ENCODE measurements at places on chromosomes 2 and 18.
A peak's percentile ranks its signal among the peaks of the same experiment; 100 is the strongest.

DNA sequence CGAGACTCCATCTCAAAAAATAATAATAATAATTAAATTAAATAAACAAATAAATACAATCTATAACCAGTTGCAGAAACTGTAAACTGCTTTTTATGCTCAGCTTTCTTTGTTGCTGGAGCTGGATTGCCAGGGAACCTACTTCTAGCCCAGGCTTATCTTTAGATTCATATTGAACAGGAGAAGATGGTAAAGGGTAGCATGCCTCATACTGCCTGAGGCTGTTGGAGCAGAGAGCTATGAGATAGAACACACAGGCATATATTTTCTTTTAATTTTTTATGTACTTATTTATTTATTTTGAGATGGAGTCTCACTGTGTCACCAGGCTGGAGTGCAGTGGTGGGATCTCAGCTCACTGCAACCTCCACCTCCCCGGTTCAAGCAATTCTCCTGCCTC lies 28.7 kb upstream of the EML4 start:
- no peak overlapping the region for H3K27ac ChIP-seq
- H3K36me3 ChIP-seq, result no peaks in the 10 kb centered on the region
- no peaks in the 10 kb centered on the region for H3K27me3 ChIP-seq

DNA sequence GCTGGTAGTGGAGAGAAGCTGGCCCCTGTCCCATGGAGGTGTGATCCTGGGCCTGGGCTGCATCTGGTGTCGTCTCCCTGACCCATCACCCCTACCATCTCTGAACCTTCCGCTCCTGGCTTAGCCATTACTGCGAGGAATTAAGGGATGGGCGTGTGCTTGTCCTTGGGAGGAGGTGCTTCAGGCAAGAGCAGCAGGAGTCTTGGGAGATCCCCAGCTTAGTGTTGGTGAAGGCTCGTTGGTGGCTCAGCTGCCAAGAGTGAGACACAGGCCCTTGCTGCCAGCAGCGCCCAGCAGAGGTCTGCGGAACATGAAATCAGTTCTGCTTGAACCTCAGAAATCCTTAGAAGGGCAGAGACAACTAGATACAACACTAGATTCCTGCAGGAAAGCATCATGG lies 59.9 kb upstream of the TGFA start:
- H3K27ac ChIP-seq, result no peak overlapping the region
- no peaks in the 10 kb centered on the region for H3K27me3 ChIP-seq
- peaks cover 24% of the 10 kb centered on the region for H3K4me1 ChIP-seq

DNA sequence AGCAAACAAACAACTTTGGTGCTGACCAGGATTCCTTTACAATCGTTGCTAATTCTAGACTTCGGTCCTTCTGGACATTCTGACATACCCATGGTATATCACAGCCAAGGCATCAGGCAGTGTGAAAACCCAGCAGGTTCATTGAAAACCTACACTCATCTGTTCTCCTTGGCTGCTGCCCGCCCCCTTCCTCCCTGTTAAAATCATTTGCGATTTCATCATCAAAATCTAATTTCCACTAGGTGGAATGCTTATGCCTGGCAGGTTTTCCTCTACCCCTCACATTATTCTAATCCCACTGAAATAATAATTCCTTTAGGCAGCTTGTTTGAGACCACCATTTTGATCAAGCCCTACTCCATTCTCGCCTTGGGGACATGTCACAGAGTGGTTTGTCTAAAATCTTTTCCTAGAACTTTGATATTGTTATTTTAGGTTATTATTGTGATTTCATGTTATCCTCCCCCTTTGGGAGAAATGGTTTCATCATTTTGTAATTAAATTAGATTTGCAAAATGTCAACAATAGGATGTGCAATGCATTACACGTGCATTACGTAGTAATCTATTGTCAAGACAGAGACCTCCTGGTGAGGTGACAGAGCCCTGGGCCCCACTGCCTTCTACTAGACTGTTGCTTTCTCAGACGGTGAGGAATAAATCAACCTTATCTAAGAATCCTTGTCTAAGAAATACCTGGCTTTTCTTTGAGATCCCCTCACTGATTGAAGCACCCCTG lies 31.0 kb upstream of the ASPRV1 start:
- no peak for DNase-seq
- no peaks in the 10 kb centered on the region for H3K27me3 ChIP-seq
- H3K27ac ChIP-seq, result no peak overlapping the region
- peaks cover 62% of the 10 kb centered on the region for H3K4me1 ChIP-seq
- H3K36me3 ChIP-seq, result no peaks in the 10 kb centered on the region

DNA sequence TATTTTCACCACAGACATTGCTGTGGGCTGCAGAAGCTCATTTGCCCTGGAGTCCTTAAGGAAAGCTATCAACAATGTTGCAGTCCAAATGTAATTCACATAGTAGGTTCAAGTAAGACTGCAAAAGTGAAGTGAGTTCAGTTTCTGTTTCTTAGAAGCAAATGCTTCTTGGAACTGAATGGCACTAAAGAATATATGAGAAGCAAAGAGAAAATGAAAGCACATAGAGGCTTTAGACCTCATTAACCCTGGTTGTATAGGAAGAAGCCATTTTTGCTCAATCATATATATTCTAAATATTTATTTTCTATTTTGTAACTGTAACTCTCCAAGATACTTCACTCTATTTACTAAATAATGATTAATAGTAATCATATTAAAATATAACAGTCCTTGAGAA lies 292.0 kb downstream of the ZNF804A start:
- no peak for DNase-seq
- H3K36me3 ChIP-seq, result no peaks in the 10 kb centered on the region
- no peaks in the 10 kb centered on the region for H3K27me3 ChIP-seq
- H3K4me3 ChIP-seq, result no peak overlapping the region

- H3K27me3 ChIP-seq, result no peaks in the 10 kb centered on the region
- no peak for DNase-seq
- H3K4me3 ChIP-seq, result no peak overlapping the region
- H3K4me1 ChIP-seq, result no peaks in the 10 kb centered on the region
- no peaks in the 10 kb centered on the region for H3K36me3 ChIP-seq
- H3K27ac ChIP-seq, result no peak overlapping the region
Observed at GRCh38 chr2:25275575-25275965, 66.2 kb downstream of the DNMT3A start.

GRCh38 chr2:191622374-191623320 lies 55.3 kb upstream of the NABP1 start:
- peak overlapping the region; percentile 86 for H3K27ac ChIP-seq
- no peaks in the 10 kb centered on the region for H3K36me3 ChIP-seq
- no peaks in the 10 kb centered on the region for H3K27me3 ChIP-seq
- no peak overlapping the region for H3K4me3 ChIP-seq

GRCh38 chr2:171430516-171431410 lies 3.0 kb downstream of the METTL8 start:
- peaks cover 21% of the 10 kb centered on the region for H3K4me1 ChIP-seq
- no peak for DNase-seq
- no peak overlapping the region for H3K27ac ChIP-seq
- H3K27me3 ChIP-seq, result no peaks in the 10 kb centered on the region
- H3K4me3 ChIP-seq, result no peak overlapping the region
- 0 out of 2 replicates have a peak, but pooled peaks cover 6% of the 10 kb centered on the region for H3K36me3 ChIP-seq

- no peak overlapping the region for H3K4me3 ChIP-seq
- H3K27ac ChIP-seq, result no peak overlapping the region
- no peaks in the 10 kb centered on the region for H3K27me3 ChIP-seq
Observed at GRCh38 chr2:237281836-237282306, 132.1 kb downstream of the COL6A3 start.

DNA sequence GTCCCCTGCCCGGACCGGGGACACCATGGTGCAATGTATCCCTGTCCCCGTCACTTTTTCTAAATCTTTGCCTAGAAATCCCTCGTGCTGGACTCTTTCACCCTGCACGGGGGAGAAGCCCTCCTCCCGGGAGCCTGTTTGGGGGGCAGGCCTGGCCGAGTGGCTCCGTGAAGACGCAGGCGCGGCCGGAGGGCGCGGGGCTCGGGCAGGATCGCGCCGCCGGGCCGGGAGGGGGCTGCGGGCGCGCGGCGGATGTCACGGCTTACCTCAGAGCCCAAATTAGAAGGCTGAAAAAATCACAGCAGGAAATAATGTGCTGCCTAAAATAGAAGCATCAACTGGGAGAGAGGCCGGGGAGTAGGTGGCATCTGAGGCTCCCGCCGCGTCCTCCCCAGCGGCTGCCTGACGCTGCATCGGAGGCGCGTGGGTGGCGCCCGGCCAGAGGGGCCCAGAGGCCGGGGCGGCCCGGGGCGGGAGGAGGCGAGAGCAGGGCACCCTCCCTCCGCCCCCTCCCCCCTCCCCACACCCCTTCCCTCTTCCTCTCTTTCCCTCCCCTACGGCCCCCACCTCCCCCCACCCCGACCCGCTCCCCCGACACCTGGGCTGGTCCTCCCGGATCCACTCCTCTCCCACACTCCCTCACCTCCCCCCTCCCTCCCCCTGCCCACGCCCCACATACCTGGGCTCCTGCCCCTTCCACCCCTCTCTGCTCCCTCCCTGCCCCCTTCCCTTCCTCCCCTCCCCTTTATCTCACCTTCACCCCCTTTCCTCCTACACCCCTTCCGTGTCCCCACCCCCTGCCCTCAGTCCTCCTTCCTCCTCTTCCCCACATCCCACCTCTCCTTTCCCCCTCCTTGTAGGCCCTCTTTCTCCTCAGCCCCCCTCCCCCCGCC lies 51.9 kb downstream of the SLC4A1AP start:
- peak overlapping the region; percentile 94 for H3K27ac ChIP-seq
- H3K4me3 ChIP-seq, result peak overlapping the region; percentile 80
- H3K36me3 ChIP-seq, result no peaks in the 10 kb centered on the region
- peaks cover 89% of the 10 kb centered on the region for H3K4me1 ChIP-seq
- peak; percentile 71 for DNase-seq

All from PC-9 (cell line).